Fibroblast of mammary gland (primary cell): ENCODE measurements at places on chromosomes 7 and 10.

GRCh38 chr10:100506596-100507356, 12.9 kb downstream of the SEC31B start:
- DNase-seq, result peak; percentile 93

DNA sequence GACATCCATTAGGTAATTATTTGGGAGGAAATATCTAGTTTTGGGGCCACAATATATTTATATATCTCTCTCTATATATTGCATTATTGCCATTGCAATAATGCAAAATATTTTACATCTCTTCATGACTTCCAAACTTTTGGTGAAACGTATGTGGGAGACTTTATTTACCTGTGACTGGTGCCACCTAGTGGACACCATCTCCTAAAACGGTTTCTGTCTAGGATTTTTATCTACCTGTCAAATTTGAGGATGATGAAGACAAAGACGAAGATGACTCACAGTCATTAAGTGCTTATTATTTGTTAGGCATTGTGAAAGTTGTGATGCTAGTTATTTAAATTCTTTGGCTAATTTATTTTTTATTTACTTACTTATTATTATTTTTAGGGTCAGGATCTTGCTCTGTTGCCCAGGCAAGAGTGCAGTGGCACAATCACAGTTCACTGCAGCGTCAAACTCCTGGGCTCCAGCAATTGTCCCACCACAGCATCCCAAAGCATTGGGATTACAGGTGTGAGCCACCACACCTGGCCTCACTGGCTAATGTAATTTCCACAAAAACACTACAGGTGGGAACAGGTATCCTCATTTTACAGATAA, 18.7 kb upstream of the CBLL1 start:
- DNase-seq, result peak; percentile 80

GRCh38 chr10:10313149-10313835, 704.4 kb upstream of the CELF2 start:
- no peak for DNase-seq

- no peak for DNase-seq
These were observed 598 bp downstream of the JAZF1 start for GRCh38 chr7:28180031-28180363.

DNA sequence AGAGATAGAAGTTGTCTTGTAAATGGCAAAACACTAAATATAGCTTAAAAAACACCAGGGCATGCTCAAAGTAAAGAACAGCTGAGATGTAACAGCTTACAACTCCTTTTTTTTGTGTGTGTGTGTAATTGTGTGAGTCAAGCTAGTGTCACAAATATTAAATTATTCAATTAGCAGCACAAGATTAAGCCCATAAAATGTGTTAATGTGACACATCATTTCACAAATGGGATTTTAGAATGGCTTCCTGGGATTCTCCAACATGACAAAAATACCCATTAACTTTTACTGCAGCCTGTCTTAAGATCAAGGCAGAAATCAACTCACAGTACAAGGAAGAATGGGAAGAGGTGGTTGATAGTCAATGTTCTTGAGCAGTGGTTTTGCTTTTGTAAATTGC, 251.4 kb downstream of the KIF20B start:
- no peak for DNase-seq

- DNase-seq, result peak; percentile 62
These were observed 426 bp downstream of the SYPL1 start for GRCh38 chr7:106111655-106112117.

DNA sequence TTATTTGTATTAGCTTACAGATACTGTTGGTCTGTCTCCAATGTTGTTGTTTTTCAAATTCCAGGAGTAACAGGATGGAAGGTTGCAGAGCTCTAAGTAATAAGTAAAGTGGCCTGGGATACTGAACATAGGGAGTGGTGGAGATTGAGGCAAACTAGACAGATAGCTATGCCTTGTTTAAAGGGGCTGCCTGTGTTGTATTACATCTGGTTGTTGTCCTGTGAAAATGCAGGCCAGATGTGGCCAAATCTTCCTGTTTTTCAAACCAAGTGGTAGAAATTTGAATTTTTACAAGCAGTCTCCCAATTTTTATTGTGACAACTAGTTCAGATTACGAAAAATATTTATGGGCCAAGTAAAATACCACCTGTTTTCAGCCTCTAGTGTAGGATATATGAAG, 33.5 kb downstream of the BICC1 start:
- DNase-seq, result no peak

DNA sequence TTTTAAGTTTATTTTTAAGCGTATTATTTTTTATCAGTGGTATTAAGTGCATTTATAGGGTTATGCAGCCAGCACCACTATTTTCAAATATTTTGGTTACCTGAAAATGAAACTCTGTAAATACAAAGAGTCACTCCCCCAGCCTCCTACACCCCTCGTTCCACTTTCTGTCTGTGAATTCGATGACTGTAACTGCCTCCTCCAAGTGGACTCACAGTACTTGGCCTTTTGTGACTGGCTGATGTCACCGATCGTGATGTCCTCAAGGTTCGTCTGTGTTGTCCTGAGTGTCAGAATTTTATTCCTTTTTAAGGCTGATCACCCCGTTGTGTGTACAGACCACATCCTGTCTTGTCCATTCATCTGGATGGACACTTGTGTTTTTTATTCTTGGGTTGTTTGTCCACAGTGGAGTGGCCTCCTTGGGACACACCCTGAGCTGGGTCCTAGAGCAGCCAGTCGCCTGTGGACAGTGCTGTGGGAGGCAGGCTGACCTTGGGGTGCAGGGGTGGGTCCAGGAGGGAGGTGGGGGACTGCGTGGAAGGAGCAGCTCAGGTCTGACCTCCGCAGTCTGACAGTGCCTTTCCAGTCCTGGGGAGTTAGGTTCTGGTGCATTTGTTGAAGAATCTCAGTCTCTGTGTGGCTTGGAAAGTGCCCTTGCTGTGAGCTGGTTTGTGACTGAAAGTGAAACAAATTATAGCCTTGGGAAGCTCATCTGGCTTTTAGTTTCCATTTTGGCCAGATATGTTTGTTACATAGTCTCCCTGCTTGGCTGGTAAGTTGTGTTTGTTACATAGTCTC, 6.9 kb downstream of the MTG1 start:
- no peak for DNase-seq

- DNase-seq, result no peak
These were observed 167.0 kb downstream of the MDFIC start for GRCh38 chr7:115088893-115089292.

DNA sequence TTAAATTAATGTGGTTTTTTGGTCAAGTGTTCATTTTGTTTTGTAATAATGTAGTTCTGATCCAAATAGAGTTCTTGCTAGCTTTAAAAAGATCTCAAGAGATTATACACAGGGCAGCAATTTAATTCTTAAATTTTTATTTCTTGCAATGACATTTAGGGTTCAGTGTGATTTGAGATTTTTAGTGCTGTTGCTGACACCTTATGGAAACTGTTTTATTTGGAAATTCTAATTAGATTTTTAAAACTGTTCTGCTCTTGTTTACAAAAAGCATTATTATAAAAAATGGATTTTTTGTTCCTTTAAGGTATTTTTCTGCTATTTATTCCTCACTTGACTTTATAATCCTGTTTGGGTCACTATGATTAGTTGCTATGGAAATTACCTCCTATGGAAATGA, 72.1 kb downstream of the RTKN2 start:
- DNase-seq, result no peak

DNA sequence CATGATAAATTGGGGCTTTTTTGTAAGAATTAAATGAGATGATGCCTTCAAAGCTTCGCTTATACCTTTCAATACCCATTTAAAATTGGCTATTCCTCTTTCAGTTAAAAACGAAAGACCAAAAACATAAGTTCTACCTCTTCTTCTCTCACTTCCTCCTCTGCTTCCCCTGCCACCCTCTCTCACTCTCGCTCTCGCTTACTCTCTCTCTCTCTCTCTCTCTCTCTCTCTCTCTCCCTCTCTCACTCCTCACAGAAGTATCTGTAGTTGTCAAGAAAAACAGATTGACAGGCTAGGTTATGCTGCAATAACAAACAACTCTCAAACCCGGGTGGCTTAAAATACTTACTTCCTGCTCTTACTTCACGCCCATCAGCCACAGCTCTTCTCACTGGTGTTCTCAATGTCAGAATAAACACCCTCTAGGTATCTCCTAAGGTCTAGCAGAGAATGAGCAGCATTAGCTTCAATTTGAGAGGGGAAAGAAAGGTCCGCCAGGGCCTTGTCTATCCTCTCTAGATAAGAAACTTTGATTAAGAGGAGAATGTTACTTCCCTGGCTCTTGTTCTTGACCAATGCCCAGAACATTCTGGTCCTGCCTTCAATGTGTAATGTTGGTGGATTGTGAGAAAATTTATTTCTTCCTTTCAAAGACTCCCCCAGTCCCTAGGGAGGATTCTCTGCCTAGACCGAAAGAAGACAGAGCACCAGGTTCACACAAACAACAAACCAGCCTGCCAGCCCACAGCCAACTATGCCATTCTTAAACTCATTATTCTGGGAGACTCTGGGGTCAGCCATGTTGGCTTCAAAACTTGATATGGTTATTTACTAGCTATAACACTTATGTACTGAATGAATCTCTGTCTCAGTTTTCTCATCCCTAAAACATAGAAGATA, 1028.7 kb downstream of the XPNPEP1 start:
- no peak for DNase-seq

GRCh38 chr10:71269301-71270288, 49.5 kb upstream of the SLC29A3 start:
- peak; percentile 15 for DNase-seq

DNA sequence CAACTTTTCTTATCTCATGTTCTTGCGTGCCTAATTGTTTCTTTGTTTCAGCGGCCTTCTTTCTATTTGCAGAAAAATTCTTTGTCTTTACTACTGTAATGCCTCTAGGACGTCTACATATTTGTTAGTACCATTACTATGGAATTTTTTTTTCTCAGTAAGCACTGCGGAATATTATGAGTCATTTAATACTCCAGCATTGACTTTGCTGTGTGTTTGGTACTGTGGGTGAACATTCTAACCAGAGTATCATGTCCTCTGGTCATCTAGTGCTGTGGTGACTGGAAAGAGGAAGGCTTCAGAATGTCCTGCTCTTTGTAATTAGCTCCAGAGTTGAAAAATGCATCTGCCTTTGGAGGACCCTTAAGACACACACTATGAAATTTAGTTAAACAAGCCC, 58.5 kb upstream of the FERD3L start:
- no peak for DNase-seq

- peak; percentile 6 for DNase-seq
These were observed 48.6 kb upstream of the PDGFA start for GRCh38 chr7:568031-568951.

DNA sequence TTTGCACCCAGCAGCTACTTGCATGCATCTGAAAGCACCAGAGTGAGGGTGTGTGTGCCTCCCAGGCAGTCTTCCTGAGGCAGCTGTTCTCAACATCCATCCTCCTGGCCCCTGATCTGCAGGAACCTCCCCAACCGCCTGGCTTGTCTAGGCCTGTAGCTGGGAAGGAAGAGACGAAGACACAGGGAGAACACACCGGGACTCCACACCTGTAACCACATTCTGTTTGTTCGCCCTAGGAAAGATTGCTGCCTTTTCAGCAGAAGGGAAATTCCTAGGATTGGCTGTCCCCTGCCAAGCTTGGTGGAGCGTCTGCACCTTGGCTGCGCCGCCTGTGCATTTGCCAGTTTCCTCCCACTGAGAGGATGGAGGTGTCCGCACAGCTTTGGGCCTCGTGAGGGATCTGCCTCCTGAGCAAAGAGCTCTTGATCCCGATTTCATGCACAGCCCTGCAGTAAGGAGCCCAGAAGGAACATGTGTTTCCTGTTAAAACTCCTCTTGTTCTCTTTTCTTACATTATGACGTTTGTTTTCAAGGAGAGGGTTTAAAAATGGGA, 154.6 kb downstream of the TPST1 start:
- peak; percentile 52 for DNase-seq

DNA sequence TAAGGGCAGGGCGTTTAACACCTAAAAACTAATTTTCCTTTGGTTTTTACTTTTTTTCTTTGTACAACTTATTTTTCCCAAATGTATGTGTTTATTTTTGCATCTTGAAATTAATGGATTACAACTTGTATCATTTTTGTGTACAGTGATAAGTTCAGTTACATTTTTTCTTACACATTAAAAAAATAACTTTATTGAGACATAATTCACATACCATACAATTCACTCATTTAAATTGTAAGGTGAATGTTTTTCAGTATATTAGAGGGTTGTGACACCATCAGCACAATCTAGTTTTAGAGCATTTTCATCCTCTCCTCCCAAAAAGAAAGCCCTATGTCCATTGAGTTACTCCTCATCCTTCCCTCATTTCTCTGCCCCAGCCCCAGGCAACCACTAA, 11.6 kb downstream of the OGDH start:
- no peak for DNase-seq

- DNase-seq, result no peak
These were observed 3.4 kb upstream of the CUZD1 start for GRCh38 chr10:122849090-122849489.

GRCh38 chr7:96093435-96093834, 228.5 kb downstream of the SLC25A13 start:
- DNase-seq, result peak; percentile 94

DNA sequence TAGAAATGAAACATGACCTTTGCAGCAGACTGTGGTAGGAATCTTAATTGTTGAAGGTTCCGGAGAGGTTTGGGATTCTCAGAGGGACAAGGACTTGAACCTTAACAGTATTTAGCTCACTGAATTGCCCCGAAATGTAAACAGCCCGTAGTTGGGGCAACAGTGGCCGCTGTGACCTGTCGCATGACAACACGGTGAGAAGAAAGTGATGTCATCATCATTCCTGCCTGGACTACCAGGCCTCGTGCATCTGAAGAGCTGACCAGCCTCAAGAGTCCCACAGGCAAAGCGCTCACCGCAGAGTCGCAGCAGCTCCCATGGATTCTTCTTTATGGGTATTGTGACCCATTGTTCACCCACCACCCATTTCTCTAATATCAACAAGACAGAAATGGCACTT, 250.6 kb downstream of the KLF6 start:
- DNase-seq, result no peak

GRCh38 chr10:96509017-96509641, 4.6 kb downstream of the TLL2 start:
- DNase-seq, result peak; percentile 42

- DNase-seq, result no peak
These were observed 4.3 kb downstream of the KIF5B start for GRCh38 chr10:32051926-32052325.

DNA sequence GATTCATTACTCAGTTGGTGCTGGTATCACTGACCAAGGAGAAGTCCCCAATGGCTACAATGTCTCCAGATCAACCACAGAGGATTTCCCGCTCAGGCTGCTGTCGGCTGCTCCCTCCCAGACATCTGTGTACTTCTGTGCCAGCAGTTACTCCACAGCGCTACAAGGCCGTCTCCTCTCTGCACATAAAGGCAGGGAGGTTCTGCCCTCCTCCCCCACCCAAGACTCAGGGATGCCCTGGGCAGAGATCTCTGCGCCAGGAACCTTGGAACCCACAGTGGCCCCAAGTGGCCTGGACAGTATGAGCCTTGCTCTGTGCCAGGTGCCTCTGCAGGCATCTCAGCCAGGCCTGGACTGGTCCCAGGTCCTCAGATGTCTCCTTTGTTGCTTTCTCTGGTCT, 193.4 kb upstream of the PRSS58 start:
- no peak for DNase-seq

GRCh38 chr7:29839302-29839701, 33.0 kb downstream of the WIPF3 start:
- DNase-seq, result peak; percentile 83
